Mesendoderm (in vitro differentiated cells): ENCODE measurements at places on chromosomes 16 and 17.

DNA sequence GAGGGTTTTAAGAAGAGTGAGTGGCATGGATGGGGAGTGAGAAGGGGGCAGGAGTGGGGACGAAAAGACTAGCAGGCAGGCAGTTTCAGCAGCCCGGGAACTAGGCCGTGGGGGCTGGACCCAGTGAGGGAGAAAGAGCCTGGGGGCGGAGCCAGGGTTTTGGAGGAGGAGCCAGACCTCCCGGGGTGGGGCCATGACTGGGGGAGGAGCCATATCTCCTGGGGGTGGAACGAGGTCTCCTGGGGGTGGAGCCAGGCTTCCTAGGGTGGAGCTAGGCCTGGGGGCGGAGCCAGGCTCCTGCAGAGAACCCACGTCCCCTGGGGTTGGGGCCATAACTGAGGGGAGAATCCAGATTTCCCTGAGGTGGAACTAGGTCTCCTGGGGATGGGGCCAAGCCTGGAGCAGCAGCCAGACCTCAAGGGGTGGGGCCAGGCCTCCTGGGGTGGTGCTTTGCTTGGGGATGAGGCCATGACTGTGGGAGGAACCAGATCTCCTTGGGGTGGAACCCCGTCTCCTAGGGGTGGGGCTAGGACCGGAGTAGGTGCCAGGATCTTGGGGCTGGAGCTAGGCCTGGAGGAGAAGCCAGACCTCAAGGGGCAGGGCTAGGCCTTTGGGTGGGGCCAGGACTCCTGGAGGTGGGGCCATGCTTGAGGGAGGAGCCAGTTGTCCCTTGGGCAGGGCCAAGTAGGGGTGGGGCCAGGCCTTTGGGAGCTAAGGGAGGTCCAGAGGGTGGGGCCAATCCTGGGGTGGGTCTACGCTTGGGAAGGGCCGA, 41.7 kb upstream of the JPH3 start:
- peak; percentile 83 for DNase-seq
- H3K4me1 ChIP-seq = no peaks in the 10 kb centered on the region
- H3K27me3 ChIP-seq = no peaks in the 10 kb centered on the region
- no peaks in the 10 kb centered on the region for H3K36me3 ChIP-seq
- H3K4me3 ChIP-seq = no peak overlapping the region

GRCh38 chr17:9805769-9806168, 14.4 kb upstream of the DHRS7C start:
- H3K4me3 ChIP-seq = no peak overlapping the region
- H3K36me3 ChIP-seq = no peaks in the 10 kb centered on the region
- H3K4me1 ChIP-seq = peaks cover 2% of the 10 kb centered on the region
- no peaks in the 10 kb centered on the region for H3K27me3 ChIP-seq

GRCh38 chr16:1330260-1330914, 3.1 kb upstream of the BAIAP3 start:
- H3K27ac ChIP-seq = no peak overlapping the region
- peaks cover 2% of the 10 kb centered on the region for H3K4me1 ChIP-seq
- H3K27me3 ChIP-seq = peaks cover 10% of the 10 kb centered on the region
- peak; percentile 72 for DNase-seq
- H3K36me3 ChIP-seq = no peaks in the 10 kb centered on the region
- no peak overlapping the region for H3K4me3 ChIP-seq

GRCh38 chr17:66123163-66123562, 68.8 kb downstream of the CEP112 start:
- no peaks in the 10 kb centered on the region for H3K27me3 ChIP-seq
- H3K4me3 ChIP-seq = no peak overlapping the region
- peak; percentile 81 for DNase-seq
- H3K4me1 ChIP-seq = no peaks in the 10 kb centered on the region
- no peaks in the 10 kb centered on the region for H3K36me3 ChIP-seq
- H3K27ac ChIP-seq = no peak overlapping the region

GRCh38 chr16:12819126-12820117, 15.7 kb upstream of the CPPED1 start:
- H3K27me3 ChIP-seq = no peaks in the 10 kb centered on the region
- no peak overlapping the region for H3K4me3 ChIP-seq
- no peaks in the 10 kb centered on the region for H3K4me1 ChIP-seq
